Germinal center (tissue), 1 donor: ENCODE measurements at places on chromosomes 16 and 17.

- DNase-seq: peak; percentile 81
These were observed 21.4 kb downstream of the QPRT start for GRCh38 chr16:29700253-29700987.

GRCh38 chr17:28726627-28727491, 826 bp upstream of the TLCD1 start:
- DNase-seq: peak; percentile 87

DNA sequence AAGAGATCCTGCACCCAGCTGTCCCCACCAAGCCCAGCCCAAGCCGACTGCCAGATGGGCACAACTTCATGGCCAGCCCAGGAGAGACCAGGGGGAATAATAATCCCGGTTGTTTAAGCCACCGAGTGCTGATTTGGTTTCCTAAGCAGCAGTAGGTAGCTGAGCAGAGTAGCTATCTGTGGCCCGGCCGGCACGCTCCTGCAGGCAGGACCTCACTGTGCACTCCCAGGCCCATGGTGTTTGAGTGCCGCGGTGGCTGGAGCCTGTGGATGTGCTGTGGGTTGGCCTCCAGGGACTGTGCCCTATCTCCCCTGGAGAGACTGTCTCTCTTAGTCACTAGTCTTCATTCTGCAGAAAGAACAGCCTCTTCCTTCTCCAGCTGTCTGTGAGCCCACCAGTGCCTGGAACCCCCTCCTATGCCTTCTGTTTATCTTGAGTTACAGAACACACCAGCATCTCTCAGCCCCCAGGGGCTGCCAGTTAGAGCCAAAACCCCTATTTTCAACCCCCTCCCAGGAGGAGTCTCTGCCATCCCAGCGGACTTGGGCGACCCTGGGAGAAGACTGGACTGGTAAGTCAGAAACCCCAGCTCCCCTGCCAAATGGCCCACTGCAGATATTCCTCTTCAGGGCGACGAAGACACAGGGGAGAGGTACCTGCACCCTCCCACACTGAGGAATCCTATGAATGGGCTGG, 152.0 kb downstream of the SDK2 start:
- DNase-seq: no peak

GRCh38 chr17:60094754-60095153, 16.0 kb upstream of the HEATR6 start:
- DNase-seq: peak; percentile 33

GRCh38 chr17:64297467-64298088, 34.5 kb upstream of the TEX2 start:
- DNase-seq: no peak

GRCh38 chr17:34699181-34699580, 119.8 kb downstream of the TMEM132E start:
- no peak for DNase-seq

DNA sequence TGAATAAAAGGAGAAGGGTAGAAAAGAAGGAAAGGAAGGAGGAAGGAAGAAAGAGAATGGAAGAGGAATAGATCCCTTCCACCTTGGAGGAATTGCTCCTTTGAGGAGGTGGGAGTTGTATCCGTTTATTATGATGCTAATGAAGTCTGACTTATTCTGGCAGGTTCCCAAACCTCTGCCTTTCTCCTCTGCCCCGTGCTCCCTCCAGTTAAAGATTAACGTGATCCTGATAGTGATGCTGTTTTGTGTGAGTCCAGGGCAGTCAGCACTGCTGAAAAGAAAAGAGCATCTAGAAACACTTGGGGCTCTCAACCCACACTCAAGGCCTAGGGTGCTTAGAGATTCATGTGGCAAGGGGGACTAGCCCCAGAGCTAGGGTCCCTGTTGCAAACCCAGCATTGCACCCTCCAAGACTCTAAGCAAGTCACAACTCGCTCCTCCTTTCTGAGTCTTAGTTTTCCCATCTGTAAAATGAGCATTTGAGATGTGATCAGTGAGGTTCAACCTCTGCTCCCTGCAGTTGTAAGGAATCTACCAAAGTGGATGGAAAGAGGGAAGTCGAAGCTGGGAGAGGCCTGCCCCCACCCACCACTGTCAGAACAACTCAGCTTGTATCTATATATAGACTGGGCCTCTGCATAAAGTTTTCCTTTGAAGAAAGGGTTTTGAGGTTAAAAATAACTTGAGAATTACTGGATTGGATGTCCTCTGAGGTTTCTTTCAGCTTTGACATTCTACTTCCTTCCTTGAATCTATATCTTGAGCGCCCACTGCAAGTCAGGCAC, 46.9 kb upstream of the TMEM132E start:
- no peak for DNase-seq

DNA sequence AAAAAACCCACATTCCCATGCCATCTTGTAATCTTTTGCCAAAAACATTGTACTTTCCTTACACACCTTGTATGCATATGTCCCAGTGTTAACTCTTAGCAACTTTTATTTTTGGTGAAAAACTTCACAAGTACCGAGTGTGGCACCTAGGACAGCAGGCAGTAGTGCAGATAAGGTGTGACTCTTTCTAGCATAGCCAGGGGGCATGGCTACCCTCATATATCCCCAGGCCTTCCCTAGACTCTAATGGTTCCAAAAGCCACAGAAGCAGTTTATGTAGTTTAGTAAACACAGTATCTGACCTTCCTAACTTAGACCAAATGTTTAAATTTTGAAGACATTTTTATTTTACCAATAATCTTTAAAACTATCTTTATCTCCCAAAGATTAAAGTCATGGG, 20.5 kb upstream of the MILR1 start:
- DNase-seq: no peak

DNA sequence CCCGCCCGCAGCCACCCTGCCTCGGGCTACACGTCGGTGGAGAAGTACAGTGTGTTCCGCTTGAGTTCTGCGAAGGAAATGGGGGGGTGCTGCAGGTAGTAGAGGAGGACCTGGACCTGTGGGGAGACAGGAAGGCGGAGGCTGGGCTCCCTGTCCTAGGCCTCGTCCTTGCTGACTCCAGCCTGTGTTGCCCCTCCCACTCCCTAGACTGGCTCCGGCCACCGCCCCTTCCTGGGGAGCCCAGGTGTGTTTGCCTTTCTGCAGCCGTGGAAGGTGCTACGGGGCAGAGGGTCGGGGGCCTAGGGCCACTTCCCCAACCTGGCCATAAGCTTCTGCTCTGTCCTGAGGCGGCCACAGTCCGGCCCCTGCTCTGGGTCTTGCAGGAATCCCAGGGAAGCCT, 9.1 kb downstream of the TIMM22 start:
- no peak for DNase-seq

- DNase-seq: no peak
These were observed 169.5 kb downstream of the C16orf78 start for GRCh38 chr16:49542946-49543630.

DNA sequence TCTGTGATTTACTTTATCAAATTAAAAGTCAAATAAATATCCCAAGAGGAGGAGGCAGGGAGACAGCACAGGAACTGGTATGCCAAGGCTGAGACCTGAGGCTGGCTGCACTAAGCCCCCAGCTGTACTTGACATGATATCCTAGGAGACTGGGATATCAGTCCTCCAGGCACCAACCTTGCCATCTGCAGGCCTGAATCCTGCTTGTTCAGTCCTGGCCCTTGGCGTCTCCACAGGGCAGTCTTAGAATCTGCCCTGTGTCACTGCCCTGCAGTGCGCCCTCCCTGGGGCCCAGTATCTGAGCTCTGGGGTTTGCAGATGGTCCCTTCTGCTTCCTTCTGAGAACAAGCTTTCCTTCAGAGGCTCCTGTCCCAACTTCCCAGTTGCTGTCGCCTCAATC, 75.9 kb downstream of the HS3ST3A1 start:
- DNase-seq: no peak

DNA sequence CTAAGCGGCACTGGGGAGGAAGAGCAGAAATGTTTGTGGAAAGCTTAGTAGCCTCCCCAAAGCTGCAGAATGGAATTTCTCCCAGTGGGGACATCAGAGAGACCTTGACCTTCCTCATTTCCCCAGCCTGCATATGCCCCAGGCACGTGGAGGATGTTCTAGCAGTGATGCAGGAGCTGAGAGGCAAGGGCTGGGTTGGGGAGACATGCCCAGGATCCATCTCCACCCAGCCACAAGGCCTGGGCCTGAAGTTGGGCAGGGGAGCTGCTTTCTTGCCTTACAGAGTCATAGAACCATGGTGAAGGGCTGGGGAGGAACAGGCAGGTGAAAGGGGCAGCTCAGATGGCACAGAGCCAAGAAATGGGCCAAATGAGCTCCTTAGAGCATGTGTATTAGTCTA, 104.0 kb downstream of the TMEM132E start:
- DNase-seq: no peak

DNA sequence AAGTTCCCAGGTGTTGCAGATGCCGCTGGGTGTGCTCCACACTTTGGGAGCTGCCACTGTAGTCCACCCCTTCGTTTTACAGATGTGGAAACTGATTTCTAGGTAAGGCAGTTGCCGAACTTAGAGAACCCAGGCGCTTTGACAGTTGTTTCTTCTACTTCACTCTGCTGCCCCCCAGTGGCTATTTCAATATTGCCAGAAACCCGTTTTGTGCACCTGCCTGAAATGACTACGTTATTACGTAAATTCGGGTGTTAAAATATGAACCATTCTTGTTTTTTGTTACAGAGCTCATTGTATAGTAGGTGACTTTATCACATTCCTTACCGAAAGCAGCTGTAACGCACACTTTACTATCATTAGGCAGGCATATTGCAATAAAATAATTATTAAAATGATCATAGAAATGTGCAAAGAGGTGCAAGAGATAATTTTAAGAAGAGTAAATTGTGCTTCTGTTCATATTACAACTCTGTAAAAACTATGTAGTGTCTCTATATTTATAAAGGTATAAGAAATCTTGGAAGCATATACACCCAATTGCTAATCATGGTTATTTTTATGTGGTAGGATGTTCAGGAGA, 44.9 kb downstream of the OTOA start:
- DNase-seq: peak; percentile 79

DNA sequence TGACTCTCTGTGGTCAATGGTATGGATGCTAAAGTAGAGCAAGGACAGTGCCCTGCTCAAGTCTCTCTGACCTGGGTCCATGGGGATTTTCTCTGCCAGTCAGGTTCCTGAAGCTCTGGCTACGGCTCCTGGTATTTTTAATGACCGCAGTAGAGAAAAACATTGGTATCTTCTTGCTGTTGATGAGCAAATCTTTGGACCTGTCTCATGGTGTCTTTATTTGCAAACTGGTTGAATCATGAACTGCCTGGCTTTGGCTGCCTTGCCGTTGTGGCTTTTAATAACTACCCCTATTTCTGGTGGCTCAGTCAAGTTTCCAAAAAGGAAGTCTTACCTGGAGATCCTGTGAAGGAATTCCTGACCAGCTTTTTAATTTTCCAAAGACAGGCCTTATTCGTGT, 8.7 kb downstream of the FAM234A start:
- DNase-seq: no peak

- DNase-seq: no peak
These were observed 3.1 kb downstream of the FAM20A start for GRCh38 chr17:68598074-68598473.

DNA sequence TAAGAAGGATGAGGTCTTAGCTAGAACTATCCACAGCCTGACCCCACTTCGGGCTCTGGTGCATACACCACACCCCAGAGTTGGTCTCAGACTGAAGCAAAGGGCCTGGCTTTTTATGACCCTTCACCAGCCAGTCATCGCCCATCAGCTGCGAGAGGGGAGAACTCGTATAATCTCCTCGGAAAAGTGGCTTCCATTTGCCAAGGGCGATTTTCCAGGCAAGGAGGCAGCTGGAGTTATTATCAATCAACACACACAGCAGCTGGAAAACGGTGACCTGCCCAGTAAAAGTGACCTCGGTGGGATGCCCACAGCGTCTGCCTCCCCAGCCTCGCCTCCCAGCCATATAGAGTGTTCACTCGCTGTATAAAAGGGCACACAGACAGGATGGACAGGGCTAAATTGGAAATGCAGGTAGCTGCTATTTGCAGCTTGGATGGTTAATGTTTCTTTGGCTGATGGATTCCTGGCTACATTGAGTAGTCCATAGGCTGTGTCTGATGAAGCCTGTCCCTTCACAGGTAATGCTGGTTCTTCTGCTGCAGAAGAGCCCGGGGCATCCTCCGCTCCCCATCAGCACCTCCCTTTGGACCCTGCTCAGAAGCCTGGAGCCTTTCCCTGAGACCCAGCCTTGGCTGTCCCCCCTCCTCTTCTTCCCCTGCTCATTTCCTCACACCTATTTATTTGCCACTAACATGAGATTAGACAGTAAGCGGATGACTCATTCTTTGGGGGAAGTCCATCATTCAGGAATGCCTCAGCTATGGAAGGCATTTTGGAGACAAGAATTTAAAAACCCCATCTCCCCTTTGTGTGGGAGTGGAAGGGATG, 45.7 kb downstream of the TMEM186 start:
- no peak for DNase-seq

GRCh38 chr16:58269526-58269925, 25.3 kb downstream of the PRSS54 start:
- no peak for DNase-seq

GRCh38 chr16:51222016-51222415, 70.9 kb upstream of the SALL1 start:
- no peak for DNase-seq

DNA sequence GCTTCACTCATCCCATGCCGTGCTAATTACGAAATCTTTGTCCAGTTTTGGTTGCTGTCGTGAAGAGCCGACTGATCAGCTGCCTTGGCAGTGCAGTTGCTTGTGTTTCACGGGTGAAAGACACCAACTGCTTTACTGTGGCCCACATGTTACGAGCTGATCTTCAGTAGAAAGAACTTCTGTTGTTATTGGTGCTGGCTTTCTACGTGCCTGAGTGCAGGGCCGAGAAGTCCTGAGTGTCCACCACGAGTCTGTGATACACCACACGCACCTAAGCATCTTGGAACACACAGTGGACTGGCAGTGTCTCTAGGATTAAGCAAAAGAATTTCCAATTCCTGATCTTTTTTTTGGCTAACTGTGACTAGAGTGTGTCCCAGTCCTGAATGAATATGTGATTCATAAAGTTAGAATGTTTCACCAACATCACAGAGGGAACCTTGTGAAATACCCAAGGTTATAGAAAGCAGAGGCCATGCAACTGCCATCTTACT, 70.4 kb upstream of the CLEC18A start:
- no peak for DNase-seq

- DNase-seq: no peak
These were observed 21.4 kb downstream of the MVP start for GRCh38 chr16:29841631-29842030.

- peak; percentile 83 for DNase-seq
These were observed 18.8 kb downstream of the XPO6 start for GRCh38 chr16:28192806-28193529.

DNA sequence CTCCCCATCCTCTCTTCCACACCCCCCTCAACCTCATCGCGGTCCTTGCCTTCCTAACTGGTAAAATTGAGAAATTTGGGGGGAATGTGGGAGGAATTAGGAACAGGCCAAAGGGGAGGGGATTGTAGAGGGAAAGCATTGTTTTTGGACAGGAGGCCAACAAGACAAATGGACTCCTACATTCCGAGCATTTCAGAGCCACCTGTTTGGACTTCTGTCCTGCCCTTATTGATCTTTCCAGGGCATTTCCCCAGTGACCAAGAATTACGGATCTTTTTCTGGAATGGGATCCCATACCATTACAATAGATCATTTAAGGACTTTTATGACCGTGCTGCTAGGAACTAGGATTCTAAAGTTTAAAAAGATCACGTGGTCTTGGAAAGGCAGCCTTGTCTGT, 221.3 kb upstream of the ASIC2 start:
- DNase-seq: no peak

GRCh38 chr16:21628121-21628726, 24.2 kb downstream of the IGSF6 start:
- no peak for DNase-seq

GRCh38 chr17:16882243-16882925, 89.5 kb downstream of the TNFRSF13B start:
- no peak for DNase-seq

- no peak for DNase-seq
These were observed 3.7 kb upstream of the HCRT start for GRCh38 chr17:42188749-42189650.

- DNase-seq: no peak
These were observed 31.3 kb downstream of the ASIC2 start for GRCh38 chr17:33261820-33262219.
